GM23338 (cell line): ENCODE measurements at places on chromosomes 7 and 10. TPM values are rescaled to one million over a fixed set of nuclear protein-coding genes. Genes with fewer than 3 reads are reported as not detected.

Gene NDUFB8
- 131 and 133 TPM in 2 replicates for total RNA-seq

Gene CHCHD1
- total RNA-seq, result 40.6 and 41.1 TPM in 2 replicates

Gene ATP5MK
- 227 and 351 TPM in 2 replicates for total RNA-seq

Gene ZNF853
- 8.9 and 9.8 TPM in 2 replicates for total RNA-seq

Gene PPP1R3C
- total RNA-seq, result 1.6 and 1.8 TPM in 2 replicates

Gene HACD1
- total RNA-seq, result 32.2 and 34.1 TPM in 2 replicates

Gene LRRD1
- 0.08 TPM in 1 of 2 replicates, not detected in the other for total RNA-seq

DNA sequence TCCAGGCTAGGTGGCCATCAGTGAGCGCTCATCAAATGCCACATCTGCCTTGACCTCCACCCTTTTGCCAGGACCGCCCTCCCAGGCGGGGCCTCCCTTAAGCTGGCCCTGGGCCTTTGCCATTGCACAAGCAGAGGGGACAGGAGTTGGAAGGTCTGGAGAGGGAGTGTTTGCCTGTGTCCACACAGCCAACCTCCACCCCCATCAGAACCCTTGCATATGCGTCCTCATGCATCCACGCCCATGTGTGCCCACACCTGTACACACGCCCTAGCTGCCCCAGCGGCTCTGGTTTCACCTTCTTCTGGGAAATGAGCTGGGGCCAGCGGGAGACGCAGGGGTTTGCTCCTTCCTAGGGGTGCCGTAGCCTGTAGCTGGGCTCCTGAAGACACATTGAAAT, 64.0 kb downstream of the NEURL1 start:
- no peak for DNase-seq

- no peak for DNase-seq
Measured at GRCh38 chr7:131849472-131849871, 293.0 kb upstream of the PODXL start.

GRCh38 chr10:132606536-132607316, 69.1 kb downstream of the INPP5A start:
- DNase-seq, result no peak

DNA sequence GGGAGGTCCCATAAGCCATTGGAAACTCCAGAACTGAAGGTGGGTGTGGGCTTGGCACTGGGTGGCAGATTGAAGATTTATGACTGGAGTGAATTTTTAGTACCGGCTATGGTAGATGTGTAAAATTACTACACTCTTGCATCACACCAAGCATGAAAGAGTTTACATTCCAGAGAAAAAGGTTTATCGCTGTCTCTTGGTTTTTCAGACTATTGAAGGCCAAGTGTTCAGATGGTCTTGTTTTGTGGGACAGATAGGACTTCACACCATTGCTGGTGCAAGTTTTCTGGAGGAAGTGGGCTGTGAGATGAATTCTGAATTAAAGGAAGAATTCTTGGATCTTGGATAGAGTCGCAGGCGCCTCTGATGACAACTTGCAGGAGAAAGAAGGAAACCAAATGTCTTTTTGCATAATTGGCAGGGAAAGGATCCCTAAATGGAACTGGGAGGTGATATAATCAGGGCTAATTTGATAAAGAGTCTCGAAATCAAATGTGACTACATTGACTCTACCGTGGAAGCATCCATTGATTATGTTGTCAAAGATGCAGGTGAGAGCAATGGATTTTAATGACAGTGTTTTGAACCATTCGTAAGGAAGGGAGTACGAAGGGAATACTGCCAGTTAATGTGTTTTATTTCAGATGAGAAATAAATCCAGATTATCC, 14.2 kb upstream of the NMT2 start:
- DNase-seq, result no peak

DNA sequence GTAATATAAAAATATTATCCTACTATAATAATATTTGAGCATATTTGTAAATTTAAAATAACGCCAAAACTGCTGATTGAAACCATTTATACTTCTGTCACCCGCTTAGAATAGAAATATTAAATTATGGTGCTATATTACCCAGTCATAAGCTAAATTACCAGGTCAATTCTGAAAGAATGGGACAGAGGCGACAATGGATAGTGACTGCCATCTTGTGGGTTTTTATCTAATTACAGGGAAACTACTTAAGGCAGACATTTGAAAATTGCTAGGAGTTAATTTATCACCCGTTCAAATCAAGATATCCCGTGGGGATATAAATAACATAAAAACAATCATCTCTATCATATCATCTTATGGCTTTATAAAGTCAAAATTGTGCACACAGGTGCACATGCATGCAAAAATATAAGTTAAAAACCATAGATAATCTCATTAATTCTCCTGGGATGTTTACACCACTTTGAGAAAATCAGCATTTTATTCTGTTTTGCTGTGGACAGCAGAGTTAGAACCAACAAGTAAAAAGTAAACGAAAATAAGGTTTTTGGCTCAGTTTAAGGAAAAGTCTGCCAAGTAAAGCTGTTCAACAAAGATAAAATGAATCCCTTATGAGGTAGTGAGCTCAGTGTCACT, 41.3 kb upstream of the HPSE2 start:
- peak; percentile 57 for DNase-seq

DNA sequence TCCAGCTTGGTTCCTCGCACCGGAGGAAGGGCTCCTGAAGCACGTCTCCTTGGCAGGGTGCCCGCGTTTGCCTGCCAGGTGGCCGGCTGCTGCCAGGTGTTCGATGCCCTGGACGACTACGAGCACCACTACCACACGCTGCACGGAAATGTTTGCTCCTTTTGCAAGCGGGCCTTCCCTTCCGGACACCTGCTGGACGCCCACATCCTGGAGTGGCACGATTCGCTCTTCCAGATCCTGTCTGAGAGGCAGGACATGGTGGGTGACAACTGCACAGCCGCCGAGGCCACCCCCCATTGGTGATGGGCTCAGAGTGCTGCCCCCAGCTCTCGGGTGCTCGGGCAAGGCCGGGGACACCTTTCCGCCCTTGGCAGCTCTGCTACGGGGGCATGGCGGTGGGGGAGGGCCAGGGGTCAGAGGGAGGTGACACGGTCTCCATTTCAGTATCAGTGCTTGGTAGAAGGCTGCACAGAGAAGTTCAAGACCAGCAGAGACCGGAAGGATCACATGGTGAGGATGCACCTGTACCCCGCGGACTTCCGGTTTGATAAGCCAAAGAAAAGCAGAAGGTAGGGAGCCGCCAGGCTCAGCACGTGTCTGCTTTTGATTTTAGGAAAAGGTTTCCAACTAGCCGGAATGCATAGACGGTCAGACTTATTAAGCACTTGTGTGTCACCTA, 1.1 kb downstream of the ZNF511 start:
- DNase-seq, result no peak

GRCh38 chr10:110360857-110361474, 56.2 kb upstream of the SMNDC1 start:
- peak; percentile 20 for DNase-seq

- no peak for DNase-seq
Measured at GRCh38 chr10:119494236-119495020, 48.1 kb downstream of the RGS10 start.

DNA sequence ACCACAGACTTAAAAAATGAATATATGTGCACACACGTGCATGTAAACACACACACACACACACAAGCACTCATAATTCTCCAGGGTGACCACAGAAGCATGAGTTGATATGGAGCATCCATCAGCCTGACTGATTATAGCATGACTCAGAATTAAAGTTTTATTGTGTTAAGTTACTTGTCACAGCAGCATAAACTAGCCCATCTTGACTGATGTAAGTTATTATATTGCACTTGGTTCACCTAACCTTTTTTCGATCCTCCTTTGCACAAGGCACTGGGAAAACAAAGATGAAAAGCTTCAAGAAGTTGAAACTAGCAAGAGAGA, 18.8 kb upstream of the SLC35G1 start:
- no peak for DNase-seq

DNA sequence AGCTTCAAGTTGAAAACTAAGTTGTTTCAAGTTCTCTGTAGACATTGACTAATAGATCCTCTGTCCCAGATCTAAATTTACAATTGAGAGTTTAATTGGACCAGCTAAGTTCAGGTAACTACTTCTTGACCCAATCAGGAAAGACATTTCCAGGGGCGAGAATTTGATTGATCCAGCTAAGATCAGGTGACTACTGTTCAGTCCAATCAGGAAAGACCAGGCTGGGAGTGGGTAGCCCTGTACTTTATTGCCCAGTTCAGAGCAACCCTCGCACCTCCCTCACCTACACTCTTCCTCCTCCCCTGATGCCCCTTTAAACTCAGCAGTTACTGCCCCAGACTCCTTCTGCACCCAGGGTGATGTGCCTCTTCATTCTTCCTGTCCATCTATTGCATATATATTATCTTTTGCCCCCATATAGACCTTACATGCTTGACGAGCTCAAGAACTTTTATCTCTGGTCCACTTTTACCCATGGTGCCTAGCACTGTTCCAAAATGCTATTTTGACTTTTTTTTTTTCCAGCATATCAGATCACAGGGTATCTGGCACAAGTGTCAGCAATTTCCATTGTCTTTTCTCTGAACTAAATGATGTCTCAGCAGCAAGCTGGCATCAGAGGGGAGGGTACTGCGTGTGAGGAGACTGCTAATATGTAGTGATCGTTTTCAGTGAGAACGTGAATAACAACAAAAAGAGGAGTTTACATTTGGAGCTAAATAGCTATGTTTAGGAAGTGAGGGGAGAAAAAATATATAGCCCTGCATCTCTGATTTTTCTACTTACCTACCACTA, 169.4 kb downstream of the KIAA1217 start:
- DNase-seq, result no peak

DNA sequence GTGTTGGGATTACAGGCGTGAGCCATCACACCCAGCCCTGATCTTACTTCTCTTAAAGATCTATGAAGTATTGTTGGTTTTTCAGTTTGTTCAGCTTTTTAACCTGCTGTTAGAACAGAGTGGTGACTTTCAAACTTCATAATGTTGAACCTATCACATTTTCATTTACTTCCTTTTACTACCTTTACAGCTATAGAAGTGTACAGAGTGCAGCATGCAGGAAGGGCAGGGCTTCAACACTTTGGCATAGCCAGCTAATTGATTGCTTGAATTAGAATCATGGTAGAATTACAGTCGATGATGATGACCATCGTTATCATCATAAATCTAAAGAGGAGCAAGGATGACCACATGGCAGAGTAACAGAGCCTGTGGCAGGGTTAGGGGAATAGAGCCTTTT, 55.5 kb downstream of the AOAH start:
- no peak for DNase-seq

DNA sequence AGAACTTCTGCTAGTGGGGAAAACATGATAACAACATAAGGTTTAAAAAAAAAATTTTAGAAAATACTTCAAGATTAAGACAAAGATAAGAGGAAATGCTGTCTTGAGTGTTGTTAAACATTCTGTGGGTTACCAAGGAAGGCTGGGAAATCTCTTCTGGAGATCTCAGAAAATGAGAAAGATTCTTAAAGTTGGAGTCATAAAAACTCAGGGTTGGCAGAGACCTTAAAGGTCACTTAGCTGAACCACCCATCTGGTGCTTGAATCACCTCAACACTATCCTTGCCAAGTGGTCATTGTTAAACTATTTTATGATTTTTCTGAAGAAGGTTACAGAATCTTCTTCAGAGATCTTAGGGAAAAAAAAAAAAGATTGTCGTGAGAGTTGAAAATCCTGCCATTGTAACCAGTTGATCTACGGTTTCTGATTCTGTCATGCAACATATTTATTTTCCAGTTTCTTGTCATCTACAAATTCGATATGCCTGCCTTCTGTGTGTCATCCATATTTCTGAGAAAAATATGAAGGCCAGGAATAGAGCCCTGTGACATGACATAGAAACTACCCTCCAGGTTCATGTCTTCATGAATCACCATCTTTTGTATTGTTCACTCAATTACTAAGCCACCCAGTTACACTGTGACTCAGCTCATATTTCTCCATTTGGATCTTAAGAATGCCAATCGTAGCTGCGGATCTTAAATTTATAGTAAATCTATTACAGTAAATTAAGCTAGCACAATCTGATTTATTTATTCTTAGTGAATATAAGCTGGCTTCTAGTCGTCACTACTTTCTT, 179.2 kb downstream of the ST7 start:
- no peak for DNase-seq

GRCh38 chr10:75210282-75211006, at the start of gene VDAC2:
Gene VDAC2 (plus strand): TSS chr10:75210796. CDS start chr10:75211159, 363 bp downstream.
- peak; percentile 87 for DNase-seq

GRCh38 chr10:21526188-21526859, 842 bp upstream of the SKIDA1 start:
- DNase-seq, result peak; percentile 81

GRCh38 chr10:17179002-17179401, 22.5 kb downstream of the TRDMT1 start:
- DNase-seq, result no peak

DNA sequence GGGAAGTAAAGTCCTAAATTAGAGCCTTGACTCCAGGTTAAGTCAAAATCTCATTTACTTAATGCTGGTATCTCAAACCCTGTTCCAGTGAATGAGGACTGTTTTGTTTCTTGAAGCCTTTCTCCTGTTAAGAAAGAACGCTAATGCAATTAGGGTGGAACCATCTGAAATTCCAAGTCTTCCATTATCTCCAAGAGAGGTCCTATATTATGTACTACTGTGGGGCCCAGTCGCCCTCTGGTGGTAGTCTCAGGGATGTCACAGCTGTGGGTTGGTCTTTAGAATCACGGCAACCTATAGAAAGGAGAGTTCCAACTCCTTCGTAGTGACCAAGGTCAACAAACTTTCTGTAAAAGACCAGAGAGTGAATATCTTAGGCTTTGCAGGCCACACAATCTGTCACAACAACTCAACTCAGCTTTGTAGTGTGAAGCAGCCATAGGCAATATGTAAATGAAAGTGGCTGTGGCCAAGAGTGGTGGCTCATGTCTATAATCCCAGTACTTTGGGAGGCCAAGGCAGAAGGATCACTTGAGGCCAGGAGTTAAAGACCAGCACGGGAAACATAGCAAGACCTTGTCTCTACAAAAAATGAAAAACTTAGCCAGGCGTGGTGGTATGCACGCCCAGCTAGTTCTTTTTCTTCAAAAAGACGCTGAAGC, 9.3 kb downstream of the RPP38 start:
- DNase-seq, result peak; percentile 88

DNA sequence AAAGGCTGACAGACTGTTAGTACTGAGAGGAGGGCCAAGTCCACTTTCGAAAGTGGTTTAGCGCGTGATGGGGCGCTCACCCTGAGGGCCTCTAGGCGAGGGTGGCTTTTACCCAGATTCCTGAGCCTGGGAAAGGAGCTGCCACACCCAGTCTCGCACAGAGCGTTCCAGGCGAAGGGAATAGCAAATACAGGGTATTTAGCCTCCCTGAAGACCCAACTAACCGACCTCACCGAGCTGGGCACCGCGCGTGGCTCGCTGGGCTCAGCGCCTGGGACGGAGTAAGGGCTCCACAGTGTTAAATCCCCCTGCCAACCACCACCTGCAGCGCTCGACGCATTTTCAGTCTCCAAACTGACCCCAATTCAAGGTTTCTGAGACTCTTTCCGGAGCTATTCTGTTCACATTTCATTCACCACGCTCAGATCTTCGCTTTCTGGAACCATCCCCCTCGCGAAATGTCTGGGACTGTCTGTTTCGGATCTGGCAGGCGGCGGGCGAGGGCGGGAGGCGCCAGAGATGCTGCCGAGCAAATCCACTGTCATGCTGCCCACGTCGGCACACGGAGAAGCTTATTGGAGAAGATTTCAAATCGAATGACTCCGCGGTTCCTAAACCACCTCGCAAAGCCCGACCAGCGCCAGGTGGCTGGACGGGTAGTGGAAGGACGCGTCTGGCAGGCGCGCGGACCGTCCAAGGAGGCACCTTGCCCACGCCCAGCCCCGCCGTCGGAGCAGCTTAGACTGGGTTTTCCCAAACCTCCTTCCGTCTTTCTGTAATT, 1.4 kb upstream of the OSBPL3 start:
- DNase-seq, result peak; percentile 50

- DNase-seq, result no peak
Measured at GRCh38 chr10:80540981-80541750, 3.5 kb downstream of the SH2D4B start.

GRCh38 chr10:122504610-122504950, 43.2 kb downstream of the HTRA1 start:
- DNase-seq, result no peak
